ENCODE measurements at places on chromosomes 2 and 18. TPM values are rescaled to one million over a fixed set of nuclear protein-coding genes. Genes with fewer than 3 reads are reported as not detected.

The LYG2 gene
- not detected for total RNA-seq

The NGEF gene
- 2.0 TPM for total RNA-seq

The SCLY gene
- total RNA-seq = 11.5 TPM

The USP34 gene
- total RNA-seq = 94.1 TPM

The ALK gene
- 0.14 TPM for total RNA-seq

The OSBPL6 gene
- 2.4 TPM for total RNA-seq

The ZBTB7C gene
- 48.9 TPM for total RNA-seq

The XRCC5 gene
- 116 TPM for total RNA-seq

The ASXL3 gene
- total RNA-seq = 7.3 TPM

The DNAJC27 gene
- 9.2 TPM for total RNA-seq

The RNF144A gene
- total RNA-seq = 27.9 TPM

The DTNA gene
- total RNA-seq = 76.2 TPM

The KCNS3 gene
- total RNA-seq = 17.4 TPM

The ALPP gene
- not detected for total RNA-seq

The G6PC2 gene
- total RNA-seq = not detected

The TSPYL6 gene
- total RNA-seq = not detected

The SH3BP4 gene
- total RNA-seq = 86.7 TPM

The NEU4 gene
- total RNA-seq = not detected

The TMEM169 gene
- 0.80 TPM for total RNA-seq

The COBLL1 gene
- 82.8 TPM for total RNA-seq

The HOXD13 gene
- total RNA-seq = 11.8 TPM

The CDH2 gene
- 0.41 TPM for total RNA-seq

The NEMP2 gene
- total RNA-seq = 4.6 TPM

The TYMS gene
- total RNA-seq = 8.2 TPM

The DSG1 gene
- 0.32 TPM for total RNA-seq

The LCT gene
- not detected for total RNA-seq

The PAX8 gene
- 1.0 TPM for total RNA-seq

The DHRS9 gene
- 0.34 TPM for total RNA-seq

The STEAP3 gene
- 25.1 TPM for total RNA-seq

The SLC35G4 gene
- not detected for total RNA-seq

The AQP12A gene
- total RNA-seq = not detected

The NEB gene
- total RNA-seq = 57.9 TPM

The GTF2A1L gene
- total RNA-seq = 0.68 TPM

The ATP6V1B1 gene
- total RNA-seq = not detected

The TMEM163 gene
- total RNA-seq = 0.55 TPM

The ACTR2 gene
- 54.8 TPM for total RNA-seq

The FOXD4L1 gene
- total RNA-seq = not detected

The SERPINB5 gene
- 7.3 TPM for total RNA-seq

The DLGAP1 gene
- total RNA-seq = 42.2 TPM

The EML6 gene
- total RNA-seq = 10.7 TPM

The HNRNPLL gene
- total RNA-seq = 36.1 TPM

The CRYBA2 gene
- not detected for total RNA-seq

The NIFK gene
- 57.7 TPM for total RNA-seq

The C2orf66 gene
- total RNA-seq = 0.32 TPM

The TDRD15 gene
- total RNA-seq = not detected

The L3MBTL4 gene
- 3.5 TPM for total RNA-seq

The NCKAP5 gene
- total RNA-seq = 2.0 TPM

The DNAH7 gene
- 3.4 TPM for total RNA-seq

The AKAIN1 gene
- not detected for total RNA-seq

The ASB18 gene
- not detected for total RNA-seq

The C2orf80 gene
- total RNA-seq = not detected

The SNRNP200 gene
- 117 TPM for total RNA-seq

The CETN1 gene
- total RNA-seq = not detected

Measured in prostate gland (tissue), 2 donors.